ENCODE measurements at places on chromosomes 5 and 9. TPM values are rescaled to one million over a fixed set of nuclear protein-coding genes. Genes with fewer than 3 reads are reported as not detected.

Gene LCN1
- 0.09 TPM for polyA plus RNA-seq

DNA sequence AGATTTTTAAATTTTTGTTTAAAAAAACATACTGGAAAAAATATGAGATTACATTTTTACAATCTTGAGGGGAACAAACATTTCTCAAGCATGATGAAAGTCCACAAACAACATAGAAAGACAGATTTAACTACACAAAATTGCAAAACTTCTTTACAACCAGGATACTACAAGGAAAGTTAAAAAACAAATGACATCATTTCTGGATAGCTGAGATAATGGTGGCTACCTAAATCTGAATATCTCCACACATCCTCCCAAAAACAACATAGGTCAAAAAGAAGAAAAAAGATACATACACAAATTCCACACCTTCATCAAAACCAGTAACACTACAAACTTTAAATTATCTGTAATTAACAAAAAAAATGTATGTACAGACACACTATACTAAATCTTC, 120.8 kb upstream of the TNPO1 start:
- no peak for DNase-seq

DNA sequence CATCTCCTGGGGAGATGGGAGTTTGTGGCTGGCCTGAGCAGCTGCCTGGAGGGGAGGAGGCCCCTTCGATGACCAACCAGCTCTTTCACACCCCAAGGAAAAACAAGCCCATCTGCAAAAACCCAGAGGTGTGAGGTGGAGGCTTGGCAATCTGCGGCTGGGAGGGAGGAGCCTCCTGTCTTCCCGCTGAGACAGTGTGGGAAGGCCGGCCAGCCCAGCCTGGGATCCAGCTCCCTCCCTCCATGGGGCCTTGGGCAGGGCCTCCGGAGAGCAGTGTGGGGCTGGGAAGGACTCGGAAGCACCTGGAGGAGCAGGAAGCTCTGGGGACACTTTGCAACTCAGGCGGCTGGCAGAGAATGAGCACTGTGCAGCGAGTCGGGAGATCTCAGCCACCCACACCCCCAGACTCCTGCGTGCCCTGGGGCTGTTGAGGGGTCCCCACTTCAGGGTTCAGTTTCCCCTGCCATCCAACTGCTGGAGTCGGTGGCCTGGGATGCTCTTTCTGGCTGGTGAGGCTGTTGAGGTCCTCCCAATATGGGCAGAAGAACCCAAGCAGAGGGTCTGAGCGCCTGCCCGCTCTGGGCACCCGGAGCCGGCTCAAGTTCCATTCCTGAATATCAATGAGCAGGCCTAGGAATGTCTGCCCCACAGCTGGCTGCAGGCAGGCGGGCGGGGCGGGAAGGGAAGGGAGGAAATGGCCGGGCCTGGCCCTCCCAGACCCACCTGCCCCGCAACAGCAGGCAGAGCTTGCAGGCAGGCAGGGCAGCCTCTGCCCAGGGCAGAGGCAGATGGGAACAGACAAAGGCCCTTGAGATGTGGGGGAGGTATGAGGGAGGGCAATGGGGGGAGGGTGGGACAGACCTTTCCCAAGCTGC, 101.1 kb downstream of the FGF18 start:
- peak; percentile 70 for DNase-seq

DNA sequence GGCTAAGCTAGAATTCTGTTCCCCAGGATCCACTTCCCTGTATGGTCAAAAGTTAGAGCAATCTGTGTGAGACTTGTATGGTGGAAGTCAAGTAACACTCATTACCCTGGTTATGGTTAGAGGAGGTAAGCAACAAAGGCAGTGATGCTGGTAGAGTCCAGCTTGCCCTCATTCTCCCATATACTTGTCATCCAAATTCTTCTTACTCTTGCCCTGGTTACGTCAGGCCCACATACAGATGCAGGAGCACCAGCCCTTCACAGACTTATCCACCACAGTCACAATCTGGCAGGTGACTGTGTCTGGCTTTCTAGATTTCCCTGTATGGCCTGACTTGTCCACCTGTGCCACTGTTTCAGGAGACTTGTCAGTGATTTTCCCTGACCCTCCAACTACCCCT, 35.4 kb downstream of the PGGT1B start:
- DNase-seq: no peak

Gene PCDHGB5
- polyA plus RNA-seq: 0.32 TPM

Gene RFX3
- 3.0 TPM for polyA plus RNA-seq

DNA sequence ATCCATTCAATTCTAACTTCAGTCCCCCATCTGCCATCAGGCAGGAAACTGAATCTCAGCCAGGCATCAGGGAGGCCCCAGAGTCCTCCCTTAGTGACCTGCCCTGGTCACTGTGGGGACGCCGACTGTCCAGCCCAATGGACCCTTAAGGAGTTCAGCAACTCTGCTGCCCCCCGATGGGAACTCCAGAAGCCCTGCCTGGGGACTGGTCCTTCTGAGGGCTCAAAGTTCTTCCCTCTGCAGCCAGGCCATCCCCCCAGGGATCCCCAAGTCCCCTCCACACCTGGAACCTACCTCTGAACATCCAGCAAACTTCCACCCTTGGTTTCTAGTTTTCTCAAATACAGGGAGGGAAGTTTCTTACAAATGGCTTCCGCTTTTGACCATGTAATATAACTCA, 76.8 kb downstream of the UBE2QL1 start:
- no peak for DNase-seq

Gene GM2A
- polyA plus RNA-seq: 86.2 TPM

DNA sequence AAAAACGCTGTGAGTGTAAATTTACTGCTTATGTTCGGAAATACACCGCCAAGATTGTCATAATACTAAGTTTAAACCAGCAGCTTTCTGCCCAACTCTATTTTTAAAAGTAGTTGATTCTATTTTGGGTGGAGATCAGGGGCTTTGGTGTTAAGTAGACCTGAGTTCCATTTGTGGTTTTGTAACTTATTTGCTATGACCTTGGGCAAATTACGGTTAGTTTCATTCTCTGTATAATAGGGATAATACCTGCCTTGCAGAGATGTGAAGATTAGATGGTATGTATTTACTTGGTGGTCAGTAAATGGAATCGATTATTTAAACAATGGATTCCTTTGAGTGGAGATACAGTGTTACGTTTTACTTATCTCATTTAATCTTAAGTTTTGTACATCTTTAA, 1.6 kb downstream of the RAD23B start:
- DNase-seq: no peak

GRCh38 chr9:128371630-128372117, 500 bp downstream of the URM1 start:
- DNase-seq: no peak
